Pancreas (tissue), 10 donors: ENCODE measurements at places on chromosomes 6 and 20. TPM values are rescaled to one million over a fixed set of nuclear protein-coding genes. Genes with fewer than 3 reads are reported as not detected.

The CALHM6 gene
- total RNA-seq = 4.2 TPM

GRCh38 chr6:110188791-110189190 is 8.6 kb downstream of the CDC40 start:
- DNase-seq = no peak
- H3K4me1 ChIP-seq = no peaks in the 10 kb centered on the region
- no peak overlapping the region for H3K27ac ChIP-seq
- no peaks in the 10 kb centered on the region for H3K27me3 ChIP-seq
- H3K4me3 ChIP-seq = no peak overlapping the region
- H3K36me3 ChIP-seq = no peaks in the 10 kb centered on the region

The GUCA1A gene
- not detected for total RNA-seq

- H3K4me1 ChIP-seq = peaks cover 9% of the 10 kb centered on the region
- no peak within 1 kb of the TSS for H3K4me3 ChIP-seq
- H3K36me3 ChIP-seq = no peaks in the 10 kb centered on the region
- no peak for DNase-seq
- peaks cover 19% of the 10 kb centered on the region for H3K27me3 ChIP-seq
These were observed at the start of gene TFAP2A for GRCh38 chr6:10414756-10415616. Gene TFAP2A, minus strand, starts transcription at chr6:10415074. Its CDS starts 83 bp downstream, at chr6:10414991.

GRCh38 chr6:45450831-45451230 is 73.1 kb upstream of the SUPT3H start:
- H3K27me3 ChIP-seq = no peaks in the 10 kb centered on the region
- H3K36me3 ChIP-seq = no peaks in the 10 kb centered on the region
- no peak for DNase-seq
- H3K27ac ChIP-seq = no peak overlapping the region

- H3K27me3 ChIP-seq = no peaks in the 10 kb centered on the region
- H3K36me3 ChIP-seq = no peaks in the 10 kb centered on the region
- no peaks in the 10 kb centered on the region for H3K4me1 ChIP-seq
- no peak for DNase-seq
- H3K4me3 ChIP-seq = no peak overlapping the region
- H3K27ac ChIP-seq = no peak overlapping the region
These were observed 243.4 kb downstream of the TRDN start for GRCh38 chr6:123393331-123393730.

The BIRC7 gene
- not detected for total RNA-seq

The PLCB4 gene
- total RNA-seq = 2.8 TPM

DNA sequence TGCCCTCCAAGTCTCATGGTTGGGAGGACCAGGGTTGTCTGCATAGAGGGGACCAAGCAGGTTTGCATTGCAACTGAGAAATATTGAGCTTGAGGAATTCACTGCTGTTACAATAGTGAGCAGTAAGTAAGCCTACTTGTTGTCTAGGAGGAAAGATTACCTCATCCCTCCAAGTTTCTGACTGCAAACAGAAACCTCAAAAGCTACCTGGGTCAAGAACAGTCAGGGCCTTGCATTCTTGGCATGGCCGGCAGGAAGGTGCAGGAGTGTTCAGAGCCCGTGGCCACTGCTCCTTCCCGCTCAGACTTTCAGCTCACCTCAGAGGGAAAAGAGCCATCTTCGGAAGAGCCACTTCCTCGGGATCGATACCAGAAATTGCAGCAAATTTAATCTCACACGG is 46.0 kb upstream of the DOK5 start:
- no peaks in the 10 kb centered on the region for H3K27me3 ChIP-seq
- DNase-seq = no peak
- no peaks in the 10 kb centered on the region for H3K36me3 ChIP-seq

GRCh38 chr20:38034961-38035360 is 1.4 kb downstream of the RPRD1B start:
- no peak overlapping the region for H3K27ac ChIP-seq

DNA sequence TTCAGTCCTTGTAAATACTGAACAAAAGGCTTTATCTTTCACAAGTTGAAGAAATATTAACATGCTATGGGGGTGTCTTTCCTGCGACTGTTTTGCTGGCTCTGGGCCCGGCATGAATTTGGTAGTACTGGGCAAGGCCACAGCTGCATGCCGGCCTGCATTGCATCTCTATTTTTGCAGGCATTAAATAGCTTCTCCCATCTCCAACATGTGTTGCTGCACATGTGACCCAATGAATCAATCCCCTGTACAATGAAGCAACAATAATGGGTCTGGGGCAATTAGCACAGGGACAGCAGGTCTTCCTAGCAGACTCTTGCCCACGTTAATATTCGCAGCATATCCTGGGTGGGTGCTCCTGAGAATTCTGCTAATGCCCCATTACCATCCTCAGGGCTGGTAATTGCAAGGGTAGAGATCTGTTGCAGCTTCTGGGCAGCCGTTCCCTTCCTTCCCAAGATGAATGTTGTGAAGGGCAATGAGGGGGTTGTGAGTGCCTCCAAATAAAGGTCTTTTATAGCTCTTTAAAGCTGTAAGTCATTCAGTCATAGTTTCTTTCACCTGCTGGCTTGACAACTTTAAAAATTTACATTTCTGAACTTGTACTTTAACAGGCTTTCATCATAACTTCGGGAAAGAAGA is 24.3 kb upstream of the CDYL start:
- no peaks in the 10 kb centered on the region for H3K4me1 ChIP-seq
- H3K27me3 ChIP-seq = peaks cover 1% of the 10 kb centered on the region
- H3K36me3 ChIP-seq = no peaks in the 10 kb centered on the region

DNA sequence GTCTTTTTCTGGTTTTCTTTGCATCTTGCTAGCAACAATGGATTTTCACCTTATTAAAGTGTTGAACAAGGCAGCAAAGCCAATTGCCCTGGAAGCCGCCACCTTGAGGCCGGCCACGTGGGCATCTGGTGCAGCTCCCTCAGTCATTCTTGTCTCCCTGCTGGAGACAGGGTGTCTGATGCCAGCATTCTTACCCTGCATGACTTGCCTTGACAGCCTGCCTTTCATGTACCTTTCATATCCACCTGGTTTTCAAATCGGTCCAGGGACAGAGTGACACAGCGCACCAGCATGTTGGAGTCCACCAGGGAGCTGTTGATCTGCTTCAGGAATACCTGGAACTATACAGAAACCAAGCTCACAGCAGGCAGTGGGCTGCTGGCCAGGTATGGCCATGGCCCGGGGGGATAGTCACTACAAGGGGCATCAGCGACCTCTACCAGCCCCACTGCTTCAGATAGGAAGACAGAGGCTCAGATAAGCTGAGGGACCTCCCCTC is 49.8 kb downstream of the MYH7B start:
- H3K27ac ChIP-seq = no peak overlapping the region
- no peaks in the 10 kb centered on the region for H3K27me3 ChIP-seq
- no peak for DNase-seq
- H3K36me3 ChIP-seq = peaks cover 13% of the 10 kb centered on the region
- H3K4me1 ChIP-seq = no peaks in the 10 kb centered on the region

The OPRL1 gene
- 1.5 TPM for total RNA-seq

The PHACTR3 gene
- total RNA-seq = 0.25 TPM

GRCh38 chr20:41072190-41072863 is 43.7 kb downstream of the TOP1 start:
- no peaks in the 10 kb centered on the region for H3K36me3 ChIP-seq
- H3K4me3 ChIP-seq = no peak overlapping the region
- H3K27me3 ChIP-seq = no peaks in the 10 kb centered on the region
- H3K27ac ChIP-seq = no peak overlapping the region

DNA sequence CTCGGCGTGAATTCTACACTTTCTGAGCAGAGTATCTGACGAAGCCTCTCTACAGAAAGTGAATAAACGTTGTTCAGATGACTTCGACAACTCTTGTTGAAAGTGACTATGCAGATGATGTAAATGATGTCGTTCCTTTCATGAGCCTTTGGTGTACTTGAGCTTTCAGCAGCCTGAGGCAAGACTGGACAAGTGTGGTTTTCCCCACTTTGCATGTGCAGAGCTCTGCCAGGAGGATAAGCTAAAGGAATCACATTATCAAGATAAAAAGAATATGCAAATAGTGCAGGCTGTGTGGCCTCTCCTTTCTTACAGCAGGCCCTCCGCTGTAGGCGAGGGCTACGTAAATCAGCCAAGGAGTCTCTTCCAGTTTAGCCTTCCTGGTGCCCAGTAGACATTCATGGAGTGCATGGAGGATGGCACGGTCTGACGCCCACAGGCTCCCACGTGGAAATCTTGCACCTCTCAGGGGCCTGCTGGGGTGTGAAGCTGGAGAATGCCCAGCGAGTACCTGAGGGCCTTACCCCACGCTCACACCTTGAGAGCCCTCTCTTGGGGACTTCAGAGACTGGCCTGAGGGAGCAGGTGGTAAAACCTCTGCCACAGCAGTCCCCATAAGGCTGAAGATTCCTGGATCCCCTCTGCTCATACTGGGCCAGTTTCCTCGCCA is 54.9 kb downstream of the RPP40 start:
- no peaks in the 10 kb centered on the region for H3K27me3 ChIP-seq
- H3K4me1 ChIP-seq = no peaks in the 10 kb centered on the region
- no peak overlapping the region for H3K27ac ChIP-seq

GRCh38 chr6:100353276-100354015 is 111.3 kb downstream of the SIM1 start:
- no peak for DNase-seq
- no peaks in the 10 kb centered on the region for H3K36me3 ChIP-seq
- no peak overlapping the region for H3K4me3 ChIP-seq
- no peaks in the 10 kb centered on the region for H3K27me3 ChIP-seq
- H3K27ac ChIP-seq = no peak overlapping the region

DNA sequence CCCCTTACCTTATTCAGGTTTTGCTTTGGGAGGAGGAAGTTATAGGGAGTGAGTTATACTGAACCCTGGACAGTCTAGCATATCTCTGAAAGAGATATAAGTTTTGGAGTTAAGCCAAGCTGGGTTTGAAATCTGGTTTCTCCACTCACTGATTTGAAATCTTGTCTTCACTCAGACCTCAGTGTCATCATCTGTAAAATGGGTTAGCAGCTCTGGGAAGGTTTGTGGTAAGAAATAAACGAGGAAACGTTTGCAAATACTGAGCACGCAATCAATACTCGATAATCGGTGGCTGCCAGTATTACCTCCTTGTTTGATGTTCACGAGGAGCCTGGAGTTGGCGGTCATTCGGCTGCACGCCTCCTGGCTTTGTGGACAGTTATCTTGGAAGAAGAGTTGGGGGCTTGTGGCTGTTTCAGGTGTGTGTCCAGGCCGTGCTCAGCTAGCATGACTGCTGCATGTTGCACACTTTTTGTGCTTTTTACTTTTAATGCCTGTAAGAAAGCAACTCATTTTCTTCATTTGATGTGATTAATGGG is 61.8 kb downstream of the PAX1 start:
- H3K36me3 ChIP-seq = no peaks in the 10 kb centered on the region
- H3K27ac ChIP-seq = no peak overlapping the region
- H3K4me1 ChIP-seq = peaks cover 3% of the 10 kb centered on the region
- no peak overlapping the region for H3K4me3 ChIP-seq
- H3K27me3 ChIP-seq = no peaks in the 10 kb centered on the region

DNA sequence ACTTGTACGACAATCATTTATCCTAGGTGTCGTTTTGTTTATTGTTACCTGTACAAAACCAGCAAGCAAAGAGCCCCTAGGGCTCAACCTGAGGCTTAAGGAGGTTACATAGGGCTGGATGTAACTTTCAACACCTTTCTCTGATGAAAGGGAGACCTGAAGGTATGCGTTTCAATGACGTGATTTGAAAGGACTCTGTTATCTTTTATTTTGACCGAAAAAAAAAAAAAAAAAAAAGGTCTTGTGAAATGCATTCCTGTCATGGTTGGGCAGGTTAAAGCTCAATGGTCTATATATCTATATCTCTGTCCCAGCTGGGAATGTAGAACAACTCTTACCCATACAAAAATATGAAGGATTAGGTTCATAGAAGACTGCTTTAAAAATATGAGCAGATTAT is 78.7 kb upstream of the SASH1 start:
- DNase-seq = no peak
- H3K27ac ChIP-seq = no peak overlapping the region
- H3K4me3 ChIP-seq = no peak overlapping the region

DNA sequence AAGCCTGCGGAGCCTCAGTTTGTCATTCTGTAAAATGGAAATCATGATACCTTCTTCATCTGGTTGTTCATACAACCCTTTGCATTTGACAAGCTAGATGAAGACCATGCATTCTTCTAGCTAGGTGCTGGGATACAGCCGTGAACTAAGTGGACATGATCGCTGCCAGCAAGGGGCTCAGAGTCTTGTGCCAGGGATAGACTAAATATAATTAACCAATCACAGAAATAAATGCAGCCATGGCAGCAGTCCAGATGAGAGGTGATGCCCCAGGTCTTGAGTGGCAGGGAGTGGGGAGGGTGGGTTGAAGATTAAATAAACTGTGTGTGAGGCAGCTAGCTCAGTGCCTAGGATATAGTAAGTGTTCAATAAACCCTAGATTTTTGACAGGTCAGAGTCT is 19.3 kb downstream of the JPH2 start:
- H3K27me3 ChIP-seq = no peaks in the 10 kb centered on the region
- no peak for DNase-seq
- H3K27ac ChIP-seq = no peak overlapping the region
- no peaks in the 10 kb centered on the region for H3K4me1 ChIP-seq

DNA sequence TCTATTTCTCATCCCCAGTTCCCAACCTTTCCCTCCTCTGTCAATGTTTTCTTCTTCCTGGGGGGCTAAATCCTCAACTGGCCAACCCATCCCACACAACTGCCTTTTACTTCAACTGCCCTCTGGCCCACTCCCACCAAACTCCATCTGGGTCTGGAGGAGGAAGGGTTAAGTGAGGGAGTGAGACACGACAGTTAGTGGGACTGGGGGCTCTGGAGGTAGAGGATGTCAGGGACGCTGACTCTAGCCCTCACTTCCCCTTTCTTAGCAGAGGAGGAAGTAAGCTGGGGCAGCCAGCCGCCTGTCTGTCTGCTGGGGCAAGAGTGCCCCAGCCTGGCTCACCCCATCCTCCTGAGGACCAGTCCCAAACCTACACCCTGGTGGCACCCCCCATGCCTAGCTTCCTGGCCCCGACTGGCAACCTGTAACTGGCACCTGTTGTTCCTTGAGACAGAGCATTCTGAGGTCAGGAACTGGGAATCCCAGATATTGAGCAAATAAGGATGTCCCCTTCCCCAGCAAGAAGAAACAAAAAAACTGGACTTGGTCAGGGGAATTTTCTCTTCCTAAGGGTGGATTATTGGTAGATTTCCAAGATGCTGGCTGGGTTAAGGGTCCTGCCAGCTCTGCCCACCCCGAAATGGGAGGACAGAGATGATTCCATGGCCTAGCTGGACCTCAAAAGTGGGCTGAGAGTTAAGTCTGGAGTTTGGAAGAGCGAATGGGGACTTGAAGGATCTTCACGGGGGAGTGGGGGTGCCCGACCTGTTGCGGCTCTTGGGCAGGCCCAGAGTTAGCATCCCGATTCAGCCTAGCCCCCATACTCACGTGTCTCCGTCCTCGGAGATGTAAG is 971 bp downstream of the NFKBIE start:
- H3K36me3 ChIP-seq = no peaks in the 10 kb centered on the region
- peak overlapping the region; percentile 87 for H3K4me3 ChIP-seq
- no peaks in the 10 kb centered on the region for H3K27me3 ChIP-seq
- DNase-seq = no peak
- H3K27ac ChIP-seq = peak overlapping the region; percentile 76

The KCNQ2 gene
- 0.63 TPM for total RNA-seq

- peaks cover 7% of the 10 kb centered on the region for H3K4me1 ChIP-seq
- no peak overlapping the region for H3K27ac ChIP-seq
- H3K4me3 ChIP-seq = no peak overlapping the region
- no peaks in the 10 kb centered on the region for H3K27me3 ChIP-seq
These were observed 5.6 kb downstream of the ADTRP start for GRCh38 chr6:11773013-11773412.

The HLA-E gene
- total RNA-seq = 158 TPM
